ENCODE measurements at places on chromosomes 11 and 22. TPM values are rescaled to one million over a fixed set of nuclear protein-coding genes. Genes with fewer than 3 reads are reported as not detected.

DNA sequence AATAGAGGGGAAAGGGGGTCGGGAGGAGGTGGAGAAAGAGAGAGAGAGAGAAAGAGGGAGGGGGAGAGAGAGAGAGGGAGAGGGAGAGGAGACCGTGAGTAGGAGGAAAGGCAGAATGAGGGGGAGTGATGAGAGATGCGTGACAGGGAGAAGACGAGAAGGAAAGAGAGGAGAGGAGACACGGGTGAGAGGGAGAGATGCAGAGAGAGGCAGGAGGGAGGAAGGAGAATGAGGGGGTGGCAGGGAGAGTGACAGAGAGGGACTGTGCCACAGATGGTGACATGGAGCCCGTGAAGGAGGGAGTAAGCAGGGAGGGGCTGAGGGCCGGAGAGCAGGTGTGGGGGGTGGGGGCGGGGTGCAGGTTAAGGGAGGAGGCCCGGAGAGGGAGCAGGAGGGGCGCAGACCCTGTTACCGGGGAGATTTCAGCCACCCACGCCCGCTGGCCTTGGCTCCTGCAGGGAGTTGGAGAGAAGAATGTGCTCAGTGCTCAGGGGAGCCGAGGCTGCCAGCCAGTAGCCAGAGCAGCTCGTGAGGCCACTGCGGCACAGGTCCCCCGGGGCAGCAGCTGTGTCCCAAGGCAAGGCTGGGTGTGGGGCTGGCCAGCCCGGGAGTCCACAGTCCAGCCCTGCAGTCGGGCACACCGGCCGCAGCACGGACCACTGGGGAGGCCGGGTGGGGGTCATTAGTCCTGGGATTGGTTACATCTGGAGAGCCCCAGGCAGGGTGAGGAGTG is at the start of gene SSTR3:
Gene SSTR3 (minus strand): TSS at position 304 of the 733 bp plus-strand sequence. CDS start 4,674 bp downstream, outside the sequence.
- H3K27me3 ChIP-seq, result peaks cover 33% of the 10 kb centered on the region
- H3K4me1 ChIP-seq, result peaks cover 28% of the 10 kb centered on the region
- DNase-seq, result no peak
- H3K4me3 ChIP-seq, result peak within 1 kb of the TSS; percentile 32

GRCh38 chr11:62573006-62573591 is 592 bp downstream of the EEF1G start:
- DNase-seq, result no peak
- H3K27me3 ChIP-seq, result no peaks in the 10 kb centered on the region
- H3K4me1 ChIP-seq, result peaks cover 69% of the 10 kb centered on the region
- H3K36me3 ChIP-seq, result peaks cover 54% of the 10 kb centered on the region
- H3K27ac ChIP-seq, result peak overlapping the region; percentile 77
- peak overlapping the region; percentile 96 for H3K4me3 ChIP-seq

DNA sequence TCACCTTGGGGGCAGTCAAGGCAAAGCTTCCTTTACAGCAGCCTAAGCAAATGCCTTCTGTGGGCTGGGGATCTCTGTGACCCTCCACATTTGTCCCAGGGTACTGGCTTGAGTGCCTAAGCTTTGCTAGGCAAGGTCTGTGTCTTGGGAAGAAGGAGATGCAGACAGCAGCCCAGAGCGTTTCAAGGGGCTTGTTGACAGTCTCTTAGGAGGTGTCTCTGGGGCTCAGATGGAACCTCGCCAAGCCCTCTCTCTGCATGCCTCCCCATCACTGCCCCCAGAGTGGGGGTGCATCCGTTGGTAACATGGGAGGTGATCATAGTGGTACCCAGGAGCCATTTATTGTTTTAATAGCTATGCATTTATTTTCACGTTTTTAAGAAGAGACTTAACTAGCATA is 29.1 kb upstream of the TMPRSS4 start:
- H3K27ac ChIP-seq, result no peak overlapping the region
- H3K27me3 ChIP-seq, result no peaks in the 10 kb centered on the region
- H3K36me3 ChIP-seq, result no peaks in the 10 kb centered on the region
- no peak for DNase-seq
- no peaks in the 10 kb centered on the region for H3K4me1 ChIP-seq

C11orf52 gene
- 10.5 TPM for total RNA-seq

All from HepG2 (cell line).